ENCODE measurements at places on chromosomes 7 and 10. TPM values are rescaled to one million over a fixed set of nuclear protein-coding genes. Genes with fewer than 3 reads are reported as not detected.

DYNC1I1 gene
- total RNA-seq, result 14.1 TPM

SEMA4G gene
- total RNA-seq, result 3.4 TPM

PDE6C gene
- total RNA-seq, result not detected

PFKP gene
- 119 TPM for total RNA-seq

GIMAP6 gene
- 15.8 TPM for total RNA-seq

DGKB gene
- 0.44 TPM for total RNA-seq

VCL gene
- 216 TPM for total RNA-seq

C10orf90 gene
- total RNA-seq, result 0.43 TPM

GRCh38 chr7:134885967-134886352, 100.3 kb upstream of the AGBL3 start:
- DNase-seq, result no peak

DNA sequence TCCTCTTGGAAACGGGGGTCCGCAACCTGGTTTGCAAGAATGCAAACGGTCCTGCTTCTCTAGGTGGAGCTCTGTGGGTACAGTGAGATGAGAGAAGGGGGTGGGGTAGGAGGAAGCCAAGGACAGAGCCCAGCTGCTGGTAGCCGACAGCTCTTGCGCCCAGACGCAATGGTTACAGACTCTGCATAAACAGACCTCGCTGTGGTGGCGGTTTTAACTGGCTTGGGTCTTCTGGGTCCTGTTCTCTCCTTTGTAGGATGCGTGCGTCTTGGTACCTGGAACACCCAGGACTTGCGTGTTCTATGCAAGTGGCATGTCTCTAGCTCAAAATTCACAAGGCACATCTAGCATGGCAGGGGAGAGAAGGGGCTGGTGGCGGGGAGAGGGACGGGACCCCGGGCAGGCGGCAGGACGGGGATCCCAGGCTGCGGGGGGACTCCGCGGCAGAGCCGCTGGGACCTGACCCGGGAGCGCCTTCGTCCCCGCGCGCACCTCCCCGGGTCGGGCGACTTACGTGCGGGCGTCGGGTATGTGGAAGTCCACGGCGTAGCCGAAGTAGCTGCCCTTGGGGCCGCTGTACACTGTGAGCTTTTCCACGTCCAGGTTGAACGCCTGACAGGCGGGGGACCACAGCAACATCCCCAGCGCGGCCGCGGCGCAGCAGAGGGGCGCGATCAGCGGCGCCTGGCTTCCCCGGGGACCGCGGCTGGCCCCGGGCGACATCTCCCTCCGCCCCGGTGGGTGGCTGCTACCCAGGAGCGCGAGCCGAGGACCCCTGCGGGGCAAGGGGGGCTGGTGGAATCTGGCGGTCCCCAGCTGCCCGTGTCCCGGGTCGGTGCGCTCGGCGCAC, 448 bp downstream of the ITGA8 start:
- no peak for DNase-seq

- DNase-seq, result no peak
Measured at GRCh38 chr7:9453521-9453920, 1020.1 kb downstream of the NXPH1 start.

DNA sequence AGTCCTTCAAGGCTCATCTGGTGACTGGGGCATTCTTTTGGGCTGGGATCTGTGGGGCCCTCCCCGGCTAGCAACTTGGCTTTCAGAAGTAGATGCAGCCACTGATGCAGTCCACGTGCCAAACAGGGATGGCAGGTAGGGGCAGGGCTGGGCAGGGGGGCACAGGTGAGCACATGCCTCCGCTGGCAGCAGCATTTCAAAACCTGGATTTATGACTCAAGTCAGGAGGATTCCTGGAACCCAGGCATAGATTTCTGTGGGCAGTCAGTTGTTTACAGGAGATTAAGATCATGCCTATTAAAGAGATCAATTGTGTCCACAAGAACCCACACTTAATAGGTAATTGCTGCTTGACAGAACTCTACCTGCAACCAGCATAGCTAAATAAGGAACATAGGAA, 839 bp upstream of the HABP2 start:
- no peak for DNase-seq

DNA sequence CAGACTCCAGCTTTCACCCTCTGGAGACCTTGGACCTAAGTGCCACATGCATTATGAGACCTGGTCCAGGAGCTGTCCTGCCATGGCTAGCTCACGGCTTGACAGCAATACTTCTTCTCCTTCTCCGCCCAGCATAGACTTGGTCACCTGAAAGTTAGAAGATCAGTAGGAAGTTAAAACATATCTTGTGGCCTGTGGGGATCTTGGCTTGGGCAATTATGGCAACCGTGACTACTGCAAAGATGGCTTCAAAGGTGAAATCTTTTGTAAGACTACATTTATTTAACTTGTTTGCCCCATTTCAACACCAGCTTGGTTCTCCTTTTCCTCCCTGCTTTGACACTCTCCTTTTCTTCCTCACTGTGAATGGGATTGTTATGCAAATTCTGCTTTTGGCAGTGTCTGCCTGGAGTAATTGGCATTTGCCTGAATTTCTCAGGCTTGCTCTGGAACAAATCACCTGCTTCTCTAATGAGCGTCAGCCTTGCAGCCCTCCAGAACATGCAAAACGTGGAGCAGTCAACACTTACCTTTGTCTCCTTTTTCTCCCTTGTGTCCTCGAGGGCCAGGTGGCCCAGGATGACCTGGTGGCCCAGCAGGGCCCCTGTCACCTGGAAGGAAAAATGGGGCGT, 53.4 kb downstream of the COL17A1 start:
- no peak for DNase-seq

- no peak for DNase-seq
Measured at GRCh38 chr7:35905555-35905954, 104.7 kb downstream of the SEPTIN7 start.

DNA sequence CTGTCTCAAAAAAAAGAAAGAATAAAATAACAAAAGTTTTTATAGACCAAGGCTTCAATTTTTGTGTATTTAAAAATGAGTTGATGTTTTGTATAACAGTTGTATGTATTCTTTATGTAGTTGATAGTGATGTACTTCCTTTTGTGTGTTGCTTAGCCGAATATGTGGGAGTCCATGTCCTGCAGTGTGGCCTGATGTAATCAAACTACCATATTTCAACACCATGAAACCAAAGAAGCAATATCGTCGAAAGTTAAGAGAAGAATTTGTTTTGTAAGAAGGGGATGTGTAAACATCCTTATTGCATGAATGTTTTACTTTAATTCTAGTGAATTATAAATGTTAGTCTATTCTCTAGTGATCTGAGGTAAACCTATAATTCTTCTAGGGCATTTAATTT, 56.6 kb downstream of the MPLKIP start:
- DNase-seq, result no peak

GRCh38 chr10:58797356-58797755, 284.7 kb downstream of the BICC1 start:
- no peak for DNase-seq

- no peak for DNase-seq
Measured at GRCh38 chr10:5073659-5074058, 20.6 kb upstream of the AKR1C3 start.

GRCh38 chr10:131938681-131939080, 37.9 kb downstream of the PPP2R2D start:
- DNase-seq, result no peak

DNA sequence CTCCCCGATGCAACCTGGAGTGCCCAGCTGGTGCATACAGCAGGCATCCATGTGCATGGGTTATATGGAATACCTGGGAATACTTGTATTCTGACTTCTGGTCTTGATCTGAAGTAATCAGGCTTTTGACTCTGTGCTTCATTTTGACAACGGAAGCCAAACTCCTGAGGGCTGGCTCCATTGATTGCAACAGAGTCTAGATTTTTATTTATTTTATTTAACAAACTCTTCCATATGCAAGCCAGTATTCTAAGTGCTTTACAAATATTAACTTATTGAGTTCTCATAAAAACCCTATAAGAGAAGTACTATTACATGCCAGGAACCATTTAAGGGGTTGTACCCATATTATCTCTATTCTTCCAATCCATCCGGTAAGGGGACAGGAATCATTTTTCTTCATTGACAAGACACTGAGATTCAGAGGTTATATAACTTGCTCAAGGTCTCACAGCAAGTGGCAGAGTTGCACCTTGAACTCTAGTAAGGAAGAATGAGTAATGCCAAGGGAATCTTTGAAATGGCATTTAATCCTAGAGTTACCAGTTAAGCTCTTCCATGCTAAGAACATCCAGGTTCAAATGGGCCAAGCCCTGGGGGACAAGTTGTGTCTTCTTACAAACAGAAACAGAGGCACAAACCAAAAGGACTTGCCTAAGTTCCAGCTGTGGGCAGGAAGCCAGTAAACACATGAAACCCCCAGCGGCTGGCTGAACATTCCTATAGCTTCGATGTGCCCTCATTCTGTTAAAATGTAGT, 241.0 kb downstream of the WDR11 start:
- no peak for DNase-seq

DNA sequence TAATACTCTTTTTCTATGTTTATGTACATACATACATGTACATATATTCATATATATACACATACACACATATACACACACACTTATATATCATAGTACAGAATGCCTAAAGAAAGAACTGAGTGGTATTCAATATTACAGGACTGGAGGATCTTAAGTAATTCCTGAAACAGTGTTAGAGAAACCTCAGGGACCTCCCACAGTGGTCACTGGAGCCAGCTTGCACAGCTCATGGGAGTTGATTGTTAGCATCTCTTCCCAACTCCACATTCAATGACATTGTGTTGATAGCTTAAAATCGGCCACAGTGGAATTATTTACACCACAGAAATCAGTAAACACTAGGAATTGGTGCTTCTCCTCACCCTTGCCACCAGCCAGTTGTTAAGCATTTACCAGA, 6.0 kb downstream of the LRRC17 start:
- no peak for DNase-seq

- DNase-seq, result no peak
Measured at GRCh38 chr10:24947304-24948097, 4.9 kb downstream of the PRTFDC1 start.

- DNase-seq, result no peak
Measured at GRCh38 chr10:103649654-103650423, 156.3 kb downstream of the NEURL1 start.

- no peak for DNase-seq
Measured at GRCh38 chr7:147578196-147578595, 1012.4 kb upstream of the C7orf33 start.

GRCh38 chr10:43354879-43355380, 16.5 kb upstream of the FXYD4 start:
- DNase-seq, result no peak

GRCh38 chr10:97937928-97938327, 88.3 kb downstream of the GOLGA7B start:
- no peak for DNase-seq

- DNase-seq, result no peak
Measured at GRCh38 chr10:108544500-108545120, 1378.7 kb downstream of the XPNPEP1 start.

- DNase-seq, result no peak
Measured at GRCh38 chr7:70923181-70923845, 208.6 kb upstream of the GALNT17 start.

DNA sequence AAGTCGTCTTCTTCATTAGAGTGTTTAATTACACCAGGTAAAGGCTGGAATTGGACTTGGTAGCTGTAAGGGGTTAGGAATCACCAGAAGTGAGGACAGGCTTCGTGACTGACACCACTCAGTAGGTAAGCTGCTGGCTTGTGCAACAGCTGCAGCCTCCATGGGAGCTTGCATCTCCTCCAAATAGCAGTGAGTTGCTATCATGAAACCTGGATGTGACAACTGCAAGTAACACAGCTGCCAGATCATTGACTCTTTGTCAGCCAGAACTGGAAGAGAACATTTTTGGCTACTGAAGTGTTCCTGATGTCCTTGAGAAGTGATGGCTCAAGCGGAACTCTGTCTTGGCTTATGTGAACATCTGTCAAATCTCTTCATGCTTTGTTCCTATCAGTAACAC, 64.1 kb upstream of the MSRB2 start:
- DNase-seq, result no peak

GRCh38 chr7:1671594-1672451, 1.7 kb downstream of the ELFN1 start:
- DNase-seq, result no peak
